ENCODE measurements at places on chromosomes 16 and 17. TPM values are rescaled to one million over a fixed set of nuclear protein-coding genes. Genes with fewer than 3 reads are reported as not detected.

DNA sequence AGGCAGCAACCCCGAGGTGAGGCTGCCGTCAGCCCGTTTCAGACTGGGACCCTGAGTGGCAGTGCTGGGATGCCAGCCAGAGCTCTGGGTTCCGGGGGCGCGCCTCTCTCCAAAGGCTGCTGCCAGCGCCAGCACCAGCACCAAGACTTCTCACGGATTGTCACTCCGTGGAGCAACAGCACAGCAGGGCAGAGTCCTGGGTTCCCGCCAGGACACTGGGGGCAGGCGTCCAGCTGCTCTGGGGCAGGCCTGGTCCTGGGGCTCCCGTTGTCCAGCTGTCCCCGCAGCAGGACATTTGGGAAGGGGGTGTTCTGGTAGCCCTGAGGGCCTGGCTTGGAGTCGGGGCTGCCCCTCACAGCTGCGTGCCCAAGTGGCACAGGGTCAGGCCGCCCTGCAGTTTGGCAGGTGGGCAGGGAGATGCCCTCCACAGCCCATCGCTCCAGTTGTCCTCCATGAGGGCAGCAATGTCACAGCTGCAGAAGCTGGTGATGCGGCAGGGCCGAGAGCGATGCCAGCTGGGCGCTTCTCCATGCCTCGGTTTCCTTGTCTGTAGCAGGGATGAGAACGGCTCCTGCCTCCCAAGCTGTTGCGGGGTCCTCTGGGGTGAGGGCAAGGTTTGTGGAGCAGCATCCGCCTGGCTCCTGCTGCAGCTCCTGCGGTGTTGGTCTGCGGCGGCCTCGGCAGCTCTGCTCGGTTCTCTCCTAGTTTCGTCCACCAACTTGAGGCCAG lies 137.3 kb upstream of the CIBAR2 start:
- DNase-seq = no peak

- DNase-seq = no peak
Measured at GRCh38 chr17:49267912-49268311, 37.3 kb upstream of the PHOSPHO1 start.

DNA sequence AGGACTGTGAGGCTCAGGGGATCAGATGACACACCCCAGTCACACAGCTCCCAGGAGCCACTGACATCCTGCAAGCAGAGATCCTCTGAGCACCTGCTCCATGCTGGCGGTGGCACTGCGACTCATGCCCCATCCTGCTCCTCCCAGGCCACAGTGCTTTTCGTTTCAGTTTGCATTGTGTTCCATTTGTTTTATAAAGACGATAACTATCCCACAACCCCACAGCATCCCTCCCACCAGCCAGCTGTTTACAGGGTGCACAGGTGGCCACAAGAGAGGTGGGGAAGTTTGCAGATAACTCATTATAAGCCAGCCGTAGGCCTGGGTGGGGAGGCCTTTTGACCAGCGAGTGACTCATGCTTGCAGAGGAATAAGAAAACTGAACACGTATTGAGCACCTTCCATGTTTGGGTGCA lies 28.2 kb downstream of the BCO1 start:
- DNase-seq = peak; percentile 12

GRCh38 chr17:61017317-61018006 lies 339.8 kb downstream of the BCAS3 start:
- DNase-seq = no peak

- no peak for DNase-seq
Measured at GRCh38 chr16:86129541-86129940, 230.6 kb downstream of the IRF8 start.

DNA sequence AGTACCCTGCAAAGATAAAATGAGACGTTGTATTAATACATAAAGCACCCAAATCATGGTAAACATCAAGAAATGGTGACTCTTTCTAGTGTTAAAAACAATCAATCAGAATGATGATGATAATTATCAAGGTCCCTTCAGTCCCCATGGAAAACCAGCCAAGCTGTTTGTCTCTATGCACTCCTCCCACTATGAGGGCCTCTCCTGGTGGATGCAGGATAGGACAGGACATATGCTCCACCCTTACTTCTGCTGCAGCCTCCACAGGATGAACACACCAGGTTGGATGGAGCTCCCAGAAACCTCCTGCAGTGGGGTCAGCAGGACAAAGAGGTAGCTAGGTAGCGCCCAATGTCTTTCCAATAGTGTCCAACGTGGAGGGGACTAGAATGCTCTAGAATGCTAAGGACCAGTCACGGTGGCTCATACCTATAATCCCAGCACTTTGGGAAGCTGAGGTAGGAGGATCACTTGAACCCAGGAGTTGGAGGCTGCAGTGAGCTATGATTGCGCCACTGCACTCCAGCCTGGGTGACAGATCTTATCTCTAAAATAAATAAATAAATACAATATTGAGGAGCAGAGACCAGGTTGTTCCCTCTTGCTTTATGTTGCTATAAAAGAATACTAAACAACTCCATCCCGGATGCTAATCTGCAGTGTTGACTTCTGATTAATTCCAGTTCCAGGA lies 9.9 kb upstream of the KDM8 start:
- no peak for DNase-seq

DNA sequence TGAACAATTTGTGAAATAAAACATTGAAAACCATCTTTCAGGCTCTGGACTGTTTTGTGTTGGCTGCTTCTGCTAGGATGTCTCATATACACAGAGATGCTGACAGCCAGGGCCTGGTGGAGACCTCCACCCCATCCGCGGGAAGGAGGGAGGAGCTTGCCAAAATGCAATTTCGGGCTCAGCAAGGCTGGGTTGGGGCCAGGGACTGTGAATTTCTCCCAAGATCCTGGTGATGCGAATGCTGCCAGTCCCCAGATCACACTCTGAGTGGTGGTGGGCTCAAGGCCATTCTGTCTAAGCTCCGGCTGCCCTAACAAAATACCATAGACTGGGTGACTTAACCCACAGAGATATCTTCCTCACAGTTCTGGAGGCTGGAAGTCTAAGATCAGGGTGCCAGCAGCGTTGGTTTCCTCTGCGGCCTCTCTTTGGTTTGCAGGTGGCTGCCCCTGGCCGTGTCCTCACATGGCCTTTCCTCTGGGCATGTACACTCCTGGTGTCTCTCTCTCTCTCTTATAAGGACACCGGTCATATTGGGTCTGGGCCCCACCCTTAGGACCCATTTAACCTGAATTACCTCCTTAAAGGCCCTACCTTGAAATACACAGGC lies 89.8 kb downstream of the CRISPLD2 start:
- no peak for DNase-seq

- DNase-seq = no peak
Measured at GRCh38 chr16:57165483-57165882, 20.4 kb downstream of the PSME3IP1 start.

DNA sequence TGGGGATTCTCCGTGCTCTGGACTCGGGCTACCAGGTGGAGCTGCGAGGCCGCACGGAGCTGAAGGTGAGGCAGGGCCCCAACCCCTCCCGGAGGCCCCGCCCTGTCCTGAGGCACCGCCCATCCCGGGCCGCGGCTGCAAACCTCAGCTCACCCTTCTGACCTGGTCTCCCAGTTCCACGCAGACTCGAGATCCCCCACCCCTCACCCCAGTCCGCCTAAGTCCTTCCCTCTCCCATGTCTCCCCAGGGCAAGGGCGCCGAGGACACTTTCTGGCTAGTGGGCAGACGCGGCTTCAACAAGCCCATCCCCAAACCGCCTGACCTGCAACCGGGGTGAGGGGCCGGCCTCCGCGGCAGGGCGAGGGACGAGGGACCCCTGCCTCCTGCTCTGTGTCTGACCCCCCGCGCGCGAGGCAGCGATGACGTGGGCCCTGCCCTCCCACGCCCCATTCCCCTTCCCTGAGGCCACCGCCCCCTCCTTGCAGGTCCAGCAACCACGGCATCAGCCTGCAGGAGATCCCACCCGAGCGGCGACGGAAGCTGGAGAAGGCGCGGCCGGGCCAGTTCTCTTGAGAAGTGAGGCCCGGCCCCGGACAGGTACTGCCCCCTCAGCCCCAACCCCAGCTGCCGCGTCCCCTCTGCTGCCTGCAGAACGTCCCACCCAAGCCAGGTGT lies 13.7 kb downstream of the GUCY2D start:
- no peak for DNase-seq

DNA sequence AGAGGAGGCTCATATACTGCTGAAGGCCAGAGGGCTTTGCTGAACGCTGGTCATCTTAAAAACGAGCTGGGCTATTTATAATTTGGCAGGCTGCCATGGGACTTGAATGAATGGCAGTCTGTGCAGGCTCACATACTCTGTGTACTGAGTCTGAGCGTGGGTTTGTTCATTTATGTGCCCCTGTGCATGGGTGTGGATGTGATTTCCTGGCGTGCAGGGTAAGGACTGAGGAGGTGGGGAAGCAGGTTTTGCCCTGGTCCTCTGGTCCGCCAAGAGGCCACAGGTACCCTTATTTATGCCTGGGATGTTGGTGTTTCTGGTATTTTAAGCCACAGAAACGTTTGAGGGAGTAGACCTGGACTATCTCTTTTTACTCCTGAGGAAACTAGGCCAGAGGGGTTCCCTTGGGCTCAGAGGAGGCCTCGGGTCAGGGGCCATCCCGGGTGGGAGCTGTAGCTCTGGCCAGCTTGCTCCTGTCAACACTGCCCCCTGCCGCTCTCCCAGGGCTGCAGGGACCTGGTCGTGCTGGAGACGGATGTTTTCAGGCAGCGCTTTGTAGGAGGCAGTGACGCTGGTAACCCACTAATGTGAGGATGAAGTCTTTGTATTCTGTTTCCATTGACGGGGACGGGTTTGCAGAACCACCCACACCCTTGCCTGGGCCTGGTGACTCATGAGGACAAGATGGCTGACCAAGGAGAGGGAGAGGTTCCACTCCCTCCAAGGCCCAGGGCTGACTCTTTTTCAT lies 184.4 kb downstream of the MSI2 start:
- DNase-seq = peak; percentile 66

- DNase-seq = no peak
Measured at GRCh38 chr17:59688008-59688407, 19.2 kb downstream of the PTRH2 start.

GRCh38 chr16:11354733-11355574 lies 9.7 kb downstream of the RMI2 start:
- peak; percentile 87 for DNase-seq

- DNase-seq = no peak
Measured at GRCh38 chr17:4003131-4003500, 38.9 kb upstream of the ATP2A3 start.

Gene ULK2
- 12.0 TPM for total RNA-seq

Gene CHAD
- total RNA-seq = not detected

Gene KCNG4
- not detected for total RNA-seq

Gene KRTAP4-4
- total RNA-seq = not detected

Gene ABCC11
- total RNA-seq = not detected

All from CD4-positive, CD25-positive, alpha-beta regulatory T cell (primary cell).